ENCODE measurements at places on chromosomes 12 and 14. TPM values are rescaled to one million over a fixed set of nuclear protein-coding genes. Genes with fewer than 3 reads are reported as not detected.
A peak's percentile ranks its signal among the peaks of the same experiment; 100 is the strongest.

- DNase-seq = peak; percentile 68
These were observed at the start of gene ATL1 for GRCh38 chr14:50559990-50560930. Gene ATL1 (plus strand): TSS chr14:50560145. CDS start chr14:50560266, 121 bp downstream.

SYNE3 gene
- polyA plus RNA-seq = 1.2 TPM

GRCh38 chr14:104875412-104875751 is 10.3 kb downstream of the CEP170B start:
- no peak for DNase-seq

DNA sequence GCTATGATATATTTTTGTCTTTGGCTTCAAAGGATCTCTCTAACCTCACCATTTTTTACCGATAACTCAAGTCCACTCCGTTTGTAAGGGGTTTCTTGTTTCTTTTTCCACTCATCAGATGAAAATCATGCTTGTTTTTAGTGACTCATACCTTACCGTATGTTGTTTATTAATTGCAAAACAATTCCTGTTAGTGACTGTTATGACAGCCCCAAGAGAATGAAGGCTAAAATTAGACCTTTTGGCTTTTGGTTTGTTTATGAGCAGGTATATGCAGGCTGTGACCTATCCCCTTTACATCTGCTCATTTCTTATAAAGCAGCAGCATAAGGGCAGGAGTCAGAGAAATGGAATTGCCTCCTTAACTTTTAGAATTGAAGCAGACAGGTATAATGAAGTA is 319.8 kb downstream of the CEP128 start:
- no peak for DNase-seq

- DNase-seq = no peak
These were observed 57.6 kb downstream of the BEGAIN start for GRCh38 chr14:100529561-100530031.

DNA sequence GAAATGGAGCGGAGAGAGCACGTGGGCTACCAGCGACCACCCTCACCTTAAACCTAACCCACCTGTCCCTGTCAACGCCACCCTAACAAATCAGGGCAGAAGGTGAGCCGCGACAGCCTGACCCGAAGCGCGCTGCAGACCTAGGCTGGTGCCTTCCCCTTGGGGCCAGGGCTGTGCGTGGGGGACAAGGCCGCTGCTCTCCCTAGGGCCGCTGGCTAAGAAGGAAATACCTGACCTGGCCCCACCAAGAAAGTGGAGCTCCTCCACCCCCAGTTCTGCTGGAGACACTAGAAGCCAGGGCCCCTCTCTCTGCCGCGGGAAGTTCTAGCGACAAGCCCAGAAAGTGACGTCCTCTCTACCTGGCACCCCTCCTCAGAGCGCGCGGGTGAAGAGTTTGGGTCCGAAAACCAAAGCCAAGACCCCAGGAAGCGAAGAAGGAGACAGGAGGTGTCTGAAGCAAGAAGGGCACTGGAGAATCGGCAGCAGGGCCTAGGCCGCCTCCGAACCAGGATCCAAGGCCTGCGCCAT is 7.5 kb downstream of the SIX1 start:
- DNase-seq = no peak

GRCh38 chr14:35725930-35726329 is 83.2 kb downstream of the RALGAPA1 start:
- no peak for DNase-seq

DNA sequence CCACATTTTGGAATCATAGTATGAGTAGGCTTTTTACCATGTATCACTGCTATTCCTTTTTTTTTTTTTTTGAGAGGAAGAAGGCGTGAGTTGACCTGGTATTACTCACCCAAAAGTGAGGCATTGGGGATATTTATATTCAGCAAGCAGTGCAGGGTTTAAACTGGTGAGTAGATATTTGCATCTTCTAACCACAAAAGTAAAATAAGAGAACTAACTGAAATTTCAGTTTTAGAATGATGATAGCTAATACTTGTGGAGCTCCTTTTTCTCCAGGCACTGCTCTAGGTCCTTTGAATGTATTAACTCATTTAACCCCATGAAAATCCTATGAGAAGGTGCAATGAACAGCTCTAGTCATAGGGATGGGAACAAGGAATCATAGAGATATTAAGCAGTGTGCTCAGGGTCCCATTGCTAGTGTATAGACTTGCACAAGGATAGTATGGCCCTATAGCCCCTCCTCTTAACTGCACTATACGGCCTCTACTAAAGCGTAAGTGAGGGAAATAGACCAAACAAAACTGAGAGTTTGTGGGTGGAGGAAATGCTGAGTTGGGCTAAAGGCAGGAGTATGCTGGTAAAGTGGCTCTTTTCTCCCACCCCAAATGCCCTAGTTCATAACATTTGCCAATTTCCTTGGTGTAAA is 104.3 kb upstream of the MAX start:
- no peak for DNase-seq

DNA sequence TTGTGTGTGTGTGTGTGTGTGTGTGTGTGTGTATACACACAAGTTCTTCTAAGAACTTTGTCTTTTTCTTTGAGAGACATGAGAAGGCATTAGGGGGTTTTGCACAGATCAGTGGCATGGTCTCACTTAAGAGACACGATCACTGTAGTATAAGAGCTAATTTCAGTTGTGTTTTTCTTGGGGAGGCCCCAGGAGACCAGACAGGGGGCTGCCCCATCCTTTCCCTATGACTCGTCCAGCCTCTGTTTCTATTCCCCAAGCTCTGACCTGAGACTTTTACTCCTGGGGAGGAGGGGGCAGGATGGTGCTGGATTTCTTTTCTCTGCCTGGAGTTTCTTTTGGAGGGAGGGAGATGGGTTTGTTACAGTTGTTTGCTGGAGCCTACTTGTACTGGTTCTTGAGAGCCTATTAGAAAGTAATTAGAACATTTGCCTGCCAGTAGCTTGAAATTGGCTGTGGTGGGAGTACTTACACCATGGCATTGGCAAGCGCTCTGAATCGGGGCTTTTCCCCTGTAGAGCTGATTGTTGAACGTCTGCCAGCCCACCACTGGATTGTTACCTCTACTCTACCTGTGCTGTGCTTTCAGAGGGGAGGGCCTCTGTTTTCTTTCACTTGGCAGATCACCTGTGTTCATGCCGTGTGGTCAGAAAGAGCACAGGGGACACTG is 109.5 kb downstream of the TSPAN9 start:
- DNase-seq = no peak

DNA sequence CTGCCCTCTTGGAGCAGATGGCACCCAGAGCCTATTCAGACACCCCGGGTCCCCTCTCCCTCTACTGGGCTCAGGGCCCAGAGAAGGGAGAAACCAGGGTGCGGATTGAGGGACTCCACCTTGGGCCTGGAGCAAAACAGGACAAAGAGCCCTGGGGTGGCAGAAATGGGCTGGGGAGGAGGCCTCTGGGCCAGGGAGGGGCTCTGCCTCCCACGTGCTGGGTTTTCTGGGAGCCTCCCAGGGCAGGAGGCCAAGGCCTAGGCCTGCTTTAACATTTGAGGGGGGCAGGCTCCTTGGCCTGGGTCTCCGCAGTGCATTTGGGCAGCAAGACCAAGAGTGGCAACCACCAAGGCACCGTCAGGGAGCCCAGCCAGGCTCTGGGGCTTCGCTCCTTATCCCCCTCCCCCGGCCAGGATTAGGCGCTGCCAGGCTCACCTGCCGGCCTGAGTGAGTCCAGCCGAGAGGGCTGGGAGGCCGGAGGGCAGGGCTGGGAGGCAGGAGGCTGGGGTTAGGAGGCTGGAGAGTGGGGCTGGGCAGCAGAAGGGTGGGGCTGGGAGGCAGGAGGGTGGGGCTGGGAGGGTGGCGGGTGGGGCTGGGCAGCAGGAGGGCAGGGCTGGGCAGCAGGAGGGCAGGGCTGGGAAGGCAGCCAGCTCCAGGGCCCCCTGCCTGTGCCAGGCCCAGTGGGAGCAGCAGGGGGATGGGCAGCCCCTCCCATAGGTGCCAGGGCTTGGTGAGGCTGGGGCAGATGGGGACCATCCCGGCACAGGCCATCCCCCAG is 101.8 kb upstream of the EIF5 start:
- no peak for DNase-seq

- DNase-seq = no peak
These were observed 3.7 kb downstream of the PSMB11 start for GRCh38 chr14:23045419-23046357.
